Right ventricle myocardium superior (tissue), 1 donor: ENCODE measurements at places on chromosomes 16 and 17. TPM values are rescaled to one million over a fixed set of nuclear protein-coding genes. Genes with fewer than 3 reads are reported as not detected.

- no peak for DNase-seq
Measured at GRCh38 chr16:85543536-85543935, 69.6 kb upstream of the GSE1 start.

- no peak for DNase-seq
Measured at GRCh38 chr17:69525920-69526841, 111.7 kb downstream of the MAP2K6 start.

DNA sequence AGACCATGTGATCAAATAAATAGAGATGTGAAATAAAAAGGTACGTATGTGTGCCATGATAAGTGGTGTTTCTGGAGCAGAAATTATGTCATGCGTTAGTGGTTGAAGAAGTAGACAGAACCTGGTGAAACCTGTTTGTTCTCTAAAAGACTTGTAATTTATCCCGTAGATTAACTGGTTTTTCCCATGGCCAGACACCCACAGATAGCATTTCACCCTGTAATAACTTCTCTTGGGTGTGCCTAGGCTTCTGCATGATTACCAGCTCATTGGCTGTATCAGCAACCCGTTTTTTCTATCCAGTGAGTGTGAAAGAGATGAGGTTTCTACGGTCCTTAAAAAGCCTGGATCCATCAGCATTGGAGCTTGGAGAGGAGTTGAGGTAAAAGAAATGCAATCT lies 471.3 kb downstream of the NPIPA7 start:
- no peak for DNase-seq

GRCh38 chr17:9646546-9646885 lies 1.2 kb downstream of the USP43 start:
- DNase-seq = no peak

DNA sequence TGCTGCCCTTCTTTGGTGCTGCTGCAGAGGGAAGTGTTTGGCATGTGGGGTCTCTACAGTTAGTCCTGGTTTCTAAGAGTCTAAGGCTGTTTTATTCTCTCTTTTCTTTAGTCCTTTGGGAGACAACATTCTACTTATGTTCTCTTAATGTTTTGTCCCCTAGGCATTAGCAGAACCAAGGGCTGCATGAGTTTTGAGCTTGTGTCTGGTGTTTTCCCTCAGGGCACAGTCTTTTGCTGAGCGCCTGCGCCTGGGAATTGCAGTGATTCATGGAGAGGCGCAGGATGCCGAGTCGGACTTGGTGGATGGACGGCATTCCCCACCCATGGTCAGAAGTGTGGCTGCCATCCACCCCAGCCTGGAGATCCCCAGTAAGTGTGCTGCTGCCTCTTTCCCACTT lies 41.1 kb upstream of the SLC5A10 start:
- no peak for DNase-seq

- no peak for DNase-seq
Measured at GRCh38 chr17:81928544-81929252, 1.2 kb upstream of the MAFG start.

DNA sequence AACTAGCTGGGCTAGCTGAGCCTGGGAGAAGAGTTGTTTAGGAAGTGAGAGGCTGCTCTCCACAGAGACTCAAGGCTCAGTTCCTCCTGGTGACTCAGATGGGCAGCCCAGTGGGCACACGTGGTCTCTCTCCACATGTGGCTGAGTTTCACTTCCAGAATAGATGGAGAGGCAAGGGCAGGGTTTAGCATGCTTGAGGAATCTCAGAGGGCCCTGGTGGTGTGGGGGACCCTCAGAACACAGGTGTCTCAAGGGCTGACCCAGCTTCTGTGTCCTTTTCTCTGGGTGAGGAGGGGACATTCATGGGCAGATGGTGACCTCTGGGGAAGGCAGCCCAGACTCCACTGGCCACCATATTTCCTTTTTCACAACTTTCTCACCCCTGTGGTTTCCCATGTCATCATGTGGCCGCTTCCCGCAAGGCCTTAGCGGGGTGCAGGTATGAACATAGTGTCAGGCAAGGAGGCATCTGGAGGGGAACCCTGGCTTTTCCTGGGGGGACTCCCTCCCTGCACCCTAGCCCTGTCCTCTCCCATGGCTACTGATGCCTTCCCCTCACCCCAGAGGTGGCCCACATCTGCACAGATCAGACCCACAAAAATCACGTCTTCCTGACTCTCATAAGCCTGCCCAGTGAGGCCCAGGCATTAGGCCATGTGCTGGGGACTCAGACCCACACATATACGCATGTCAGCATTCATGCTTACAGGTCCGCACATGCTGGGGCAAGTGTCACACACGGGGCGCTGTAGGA lies 3.3 kb downstream of the GRN start:
- DNase-seq = no peak

FOXN1 gene
- total RNA-seq = not detected

SMIM5 gene
- total RNA-seq = 12.5 TPM

CBFA2T3 gene
- 8.6 TPM for total RNA-seq

RNF227 gene
- total RNA-seq = 0.78 TPM
